ENCODE measurements at places on chromosomes 4 and X. TPM values are rescaled to one million over a fixed set of nuclear protein-coding genes. Genes with fewer than 3 reads are reported as not detected.

- no peak for DNase-seq
These were observed 73.9 kb downstream of the ARHGAP6 start for GRCh38 chrX:11591723-11592346.

AMER1 gene
- 1.0 TPM for polyA plus RNA-seq

- no peak for DNase-seq
These were observed 16.6 kb upstream of the PRDM8 start for GRCh38 chr4:80180743-80181142.

DNA sequence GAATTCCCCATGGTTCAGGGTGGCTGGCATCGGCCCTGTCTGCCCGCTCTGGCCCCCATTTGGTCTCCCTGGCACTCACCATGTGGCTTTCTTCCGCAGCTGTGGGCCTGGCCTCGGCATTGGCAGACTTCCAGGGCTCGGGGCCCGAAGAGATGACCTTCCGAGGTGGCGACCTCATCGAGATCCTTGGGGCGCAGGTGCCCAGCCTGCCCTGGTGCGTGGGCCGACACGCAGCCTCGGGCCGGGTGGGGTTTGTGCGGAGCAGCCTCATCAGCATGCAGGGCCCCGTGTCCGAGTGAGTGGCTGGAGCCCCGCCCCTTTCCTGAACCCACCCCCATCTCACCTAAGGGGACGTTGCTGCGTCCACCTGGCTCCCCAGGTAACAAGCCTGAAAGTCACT, 20.1 kb downstream of the SH3TC1 start:
- DNase-seq: no peak

KDR gene
- 1.4 TPM for polyA plus RNA-seq

NDST3 gene
- polyA plus RNA-seq: not detected

DNA sequence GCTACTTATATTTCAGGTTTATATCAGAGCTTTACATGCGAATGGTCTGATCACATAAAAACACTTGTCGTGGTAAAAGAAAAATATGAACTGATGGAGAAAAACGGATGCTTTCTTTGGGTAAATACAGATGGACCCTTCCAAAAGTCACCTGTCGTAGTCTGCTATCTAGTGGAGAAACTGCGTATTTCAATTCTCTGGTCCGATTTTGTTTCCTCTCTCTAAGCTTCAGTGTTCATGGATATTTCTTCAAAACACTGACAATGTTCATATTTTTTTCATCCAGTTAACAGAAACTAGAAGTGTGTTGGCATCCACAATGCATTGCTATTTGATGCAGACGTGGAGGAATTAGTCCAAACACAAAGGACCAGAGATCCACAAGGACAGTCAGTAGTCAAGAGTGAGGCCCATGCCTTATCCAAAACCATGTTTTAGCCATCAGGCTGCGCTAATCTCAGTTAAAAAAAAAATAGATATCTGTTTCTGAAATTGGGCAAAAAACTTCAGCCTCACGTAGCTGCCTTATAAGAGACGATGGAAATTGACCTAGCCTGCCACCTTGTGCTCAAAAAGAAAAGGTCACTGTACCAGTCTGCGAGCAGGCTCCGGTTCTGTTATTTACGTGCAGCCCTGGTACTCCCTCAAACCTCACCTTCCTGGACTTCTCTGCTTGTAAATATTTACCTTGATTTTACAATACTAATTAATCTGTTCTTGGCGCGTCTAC, 16.0 kb downstream of the MEPE start:
- peak; percentile 56 for DNase-seq

GASK1B gene
- 28.5 TPM for polyA plus RNA-seq

FGFBP2 gene
- polyA plus RNA-seq: not detected

TBC1D9 gene
- 8.5 TPM for polyA plus RNA-seq

- DNase-seq: no peak
These were observed 539 bp upstream of the CHIC1 start for GRCh38 chrX:73562458-73562857.

DNA sequence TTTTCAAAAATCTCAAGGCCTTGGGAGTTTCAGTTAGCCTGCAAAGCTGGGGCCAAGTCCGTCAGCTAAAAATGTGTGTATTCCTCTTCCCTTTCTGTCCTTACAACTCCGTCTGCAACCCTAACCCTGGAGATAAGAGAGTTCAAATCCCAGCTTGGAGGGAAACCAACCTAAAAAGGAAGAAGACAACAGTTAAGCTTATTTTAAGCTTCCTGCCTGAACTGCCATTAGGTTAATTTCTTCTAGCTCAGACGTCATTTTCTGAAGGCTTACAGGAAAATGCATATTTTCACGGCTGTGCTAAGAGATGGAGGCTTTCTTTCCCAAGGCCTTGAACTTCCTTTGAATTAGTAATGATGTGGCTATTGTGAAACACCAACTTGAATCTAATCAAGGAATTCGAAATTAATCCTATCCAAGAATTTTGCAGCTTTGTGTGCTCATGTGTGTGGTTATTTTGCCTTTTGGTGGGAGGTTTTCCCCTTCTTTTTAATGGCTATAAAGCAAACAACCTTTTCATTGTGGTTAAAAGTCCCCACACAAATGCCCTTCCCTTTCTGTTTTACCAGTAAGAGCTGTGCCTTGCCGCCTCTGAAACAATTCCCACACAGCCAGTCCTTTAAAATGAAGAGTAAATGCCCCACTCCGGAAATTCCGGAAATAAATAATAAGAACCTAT, 103.5 kb downstream of the IRF2 start:
- DNase-seq: no peak

RHOXF2B gene
- not detected for polyA plus RNA-seq

- DNase-seq: no peak
These were observed 30.5 kb upstream of the DKK2 start for GRCh38 chr4:107066621-107067020.

- DNase-seq: no peak
These were observed 67.4 kb downstream of the EGF start for GRCh38 chr4:109979920-109980717.

PNMA3 gene
- polyA plus RNA-seq: 0.08 TPM

- DNase-seq: no peak
These were observed 52.4 kb downstream of the KLHL5 start for GRCh38 chr4:39114436-39114835.

DNA sequence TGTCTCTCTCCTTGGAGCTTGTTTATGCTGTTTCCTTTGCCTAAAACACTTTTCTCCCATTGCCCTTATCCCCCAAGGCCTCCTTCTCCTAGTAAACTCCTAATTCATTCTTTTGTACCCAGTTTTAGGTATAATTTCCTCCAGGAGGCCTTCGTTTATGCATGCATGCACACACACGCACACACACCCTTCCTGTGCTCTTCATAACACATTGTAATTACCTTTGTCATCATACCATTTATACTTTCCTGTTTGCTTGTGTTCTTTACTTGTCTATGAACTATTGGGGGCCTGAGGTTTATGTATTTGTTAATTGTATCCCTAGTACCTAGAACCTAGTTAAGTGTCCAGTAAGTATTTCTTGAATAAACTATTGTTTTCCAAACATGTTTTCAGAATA, 45.5 kb downstream of the XIAP start:
- no peak for DNase-seq

ETNPPL gene
- not detected for polyA plus RNA-seq

DNA sequence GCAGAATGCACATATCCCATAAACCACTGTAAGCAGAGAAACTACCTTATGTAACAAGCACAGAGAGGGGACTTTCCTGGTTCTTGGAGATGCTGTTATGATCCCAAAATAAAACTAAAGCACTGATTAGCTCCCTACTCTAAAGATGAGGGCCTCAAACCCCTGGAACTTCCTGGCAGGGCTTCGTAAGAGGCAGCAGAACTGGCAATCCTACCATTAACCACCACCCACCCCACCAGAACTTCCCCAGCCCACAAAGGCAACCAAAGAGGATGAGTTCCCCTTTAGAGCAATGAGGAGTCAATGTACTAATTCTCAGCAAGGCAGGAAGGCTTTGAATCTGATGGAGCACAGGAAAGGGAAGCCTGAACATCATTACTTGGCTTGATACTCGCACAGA, 436.5 kb upstream of the FRG1 start:
- DNase-seq: no peak

DNA sequence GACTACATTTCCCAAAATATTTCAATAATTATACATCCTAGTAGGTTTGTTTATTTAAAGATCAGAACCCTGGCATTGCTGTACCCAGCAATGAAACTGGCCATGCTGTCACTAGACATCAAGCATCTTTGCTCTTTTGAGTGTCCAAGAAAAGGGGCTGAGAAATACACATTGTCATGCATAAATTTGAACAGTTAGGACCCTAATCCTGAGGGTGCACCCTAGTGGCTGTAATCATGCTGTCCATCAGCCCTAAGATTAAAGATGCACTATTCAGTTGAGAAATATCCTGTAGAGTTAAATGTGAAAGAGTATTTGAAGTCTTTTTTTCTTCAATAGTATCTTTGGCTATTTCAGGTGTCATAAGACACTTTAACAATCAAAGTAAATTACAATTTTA, 108.8 kb downstream of the NFKB1 start:
- no peak for DNase-seq

- no peak for DNase-seq
These were observed 77.5 kb downstream of the IQCM start for GRCh38 chr4:149738156-149738555.

GRCh38 chr4:24973404-24973746, 57.4 kb downstream of the LGI2 start:
- no peak for DNase-seq

SMIM43 gene
- not detected for polyA plus RNA-seq

GRCh38 chrX:12894074-12895030, 12.1 kb upstream of the TLR8 start:
- peak; percentile 50 for DNase-seq

DNA sequence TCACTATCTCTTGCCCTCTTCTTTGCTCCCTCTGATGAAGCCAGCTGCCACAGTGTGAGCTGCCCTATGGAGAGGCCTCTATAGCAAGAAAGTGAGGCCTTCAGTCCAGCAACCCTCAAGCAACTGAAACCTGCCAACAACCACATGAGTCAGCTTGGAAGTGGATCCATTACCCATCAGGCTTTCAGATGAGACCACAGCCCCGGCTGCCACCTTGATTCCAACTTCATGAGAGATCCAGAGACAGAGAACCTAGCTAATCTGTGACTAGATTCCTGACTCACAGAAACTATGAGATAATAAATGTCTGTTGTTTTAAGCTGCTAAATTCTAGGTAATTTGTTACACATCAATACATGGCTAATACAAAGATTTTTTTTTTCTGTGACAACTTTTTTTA, 20.4 kb upstream of the WAS start:
- no peak for DNase-seq

CFAP99 gene
- polyA plus RNA-seq: not detected

ARHGAP6 gene
- 10.8 TPM for polyA plus RNA-seq

DNA sequence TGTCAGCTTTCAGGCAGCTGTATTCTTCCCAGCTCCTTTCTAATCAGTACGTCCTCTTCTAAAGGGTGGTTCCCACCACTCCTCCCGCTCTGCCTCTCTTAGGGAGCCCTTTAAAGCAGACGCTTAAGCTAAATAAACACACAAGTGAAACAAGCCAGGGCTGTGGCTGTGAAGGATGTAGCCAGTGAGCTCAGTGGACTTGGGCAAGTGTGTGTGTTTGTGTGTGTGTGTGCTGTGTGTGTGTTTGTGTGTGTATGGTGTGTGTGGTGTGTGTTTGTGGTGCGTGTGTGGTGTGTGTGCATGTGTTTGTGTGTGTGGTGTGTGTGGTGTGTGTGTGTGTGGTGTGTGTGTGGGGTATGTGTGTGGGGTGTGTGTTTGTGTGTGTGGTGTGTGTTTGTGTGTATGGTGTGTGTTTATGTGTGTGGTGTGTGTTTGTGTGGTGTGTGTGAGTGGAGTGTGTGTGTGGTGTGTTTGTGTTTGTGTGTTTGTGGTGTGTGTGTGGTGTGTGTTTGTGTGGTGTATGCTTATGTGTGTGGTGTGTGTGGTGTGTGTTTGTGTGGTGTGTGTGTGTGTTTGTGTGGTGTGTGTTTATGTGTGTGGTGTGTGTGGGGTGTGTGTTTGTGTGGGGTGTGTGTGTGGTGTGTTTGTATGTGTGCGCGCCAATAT, 283.3 kb downstream of the PTTG2 start:
- no peak for DNase-seq

GRCh38 chrX:5852941-5853340, 375.7 kb downstream of the NLGN4X start:
- DNase-seq: no peak

GAGE12E gene
- polyA plus RNA-seq: not detected

CTAG1A gene
- polyA plus RNA-seq: not detected

TRIM60 gene
- not detected for polyA plus RNA-seq
